AG08395 (cell line): ENCODE measurements at places on chromosomes 4 and X.

GRCh38 chrX:1385253-1386223 lies 6.4 kb downstream of the SLC25A6 start:
- DNase-seq: no peak

GRCh38 chr4:140031061-140031460 lies 122.9 kb downstream of the MAML3 start:
- no peak for DNase-seq

DNA sequence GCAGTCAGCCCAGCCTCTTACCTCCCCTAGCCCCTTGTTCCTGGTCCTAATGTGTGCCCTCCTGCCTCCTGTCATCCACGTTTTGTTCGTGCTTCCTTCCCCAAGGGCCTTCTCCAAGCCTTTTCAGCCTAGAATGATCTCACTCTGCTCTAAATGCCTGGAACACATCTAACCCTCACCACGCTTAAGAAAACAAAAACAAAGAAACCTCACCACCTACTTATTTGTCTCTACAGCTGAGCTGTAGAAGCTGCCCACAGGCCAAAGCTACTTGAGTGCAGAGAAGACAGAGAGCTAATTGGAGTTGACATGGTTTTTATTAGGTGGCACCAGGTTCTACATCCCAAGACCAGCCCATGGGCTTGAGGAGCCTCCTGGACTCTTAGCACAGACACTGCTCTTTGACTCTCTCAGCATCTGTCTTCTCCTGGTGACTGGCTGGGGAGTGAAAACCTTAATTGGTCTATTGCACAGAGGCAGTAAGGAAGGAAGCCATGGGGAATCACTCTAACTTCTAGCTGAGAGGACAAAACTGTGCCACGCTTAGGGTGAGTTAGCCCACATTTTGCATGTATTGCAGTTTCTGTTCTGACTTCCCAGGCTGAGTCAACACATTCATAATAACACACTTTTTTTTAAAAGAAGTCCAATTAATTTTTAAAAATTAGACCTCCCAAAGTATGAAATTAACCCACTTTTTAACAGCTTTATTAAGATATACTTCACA lies 52.3 kb upstream of the PDK3 start:
- DNase-seq: no peak

- no peak for DNase-seq
These were observed 46.1 kb upstream of the PASD1 start for GRCh38 chrX:151517421-151517820.

DNA sequence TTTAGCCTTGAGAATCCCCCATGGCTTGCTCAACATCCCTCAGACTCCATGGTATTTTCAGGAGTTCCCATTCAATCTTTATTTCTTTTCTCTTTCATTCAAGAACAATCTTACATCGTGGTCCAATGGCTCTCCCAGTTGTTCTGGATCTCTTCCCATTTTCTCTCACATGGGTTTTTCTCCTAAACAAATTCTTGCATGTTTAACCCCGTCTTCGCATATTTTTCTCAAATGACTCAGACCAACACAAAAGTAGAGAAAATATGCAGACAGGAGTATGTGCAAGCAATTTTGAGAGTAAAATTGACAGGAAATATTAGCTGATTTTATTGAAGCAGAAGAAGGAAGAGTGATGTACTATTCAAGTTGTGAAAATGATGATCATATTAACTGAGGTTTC lies 396.4 kb upstream of the TRAM1L1 start:
- no peak for DNase-seq

DNA sequence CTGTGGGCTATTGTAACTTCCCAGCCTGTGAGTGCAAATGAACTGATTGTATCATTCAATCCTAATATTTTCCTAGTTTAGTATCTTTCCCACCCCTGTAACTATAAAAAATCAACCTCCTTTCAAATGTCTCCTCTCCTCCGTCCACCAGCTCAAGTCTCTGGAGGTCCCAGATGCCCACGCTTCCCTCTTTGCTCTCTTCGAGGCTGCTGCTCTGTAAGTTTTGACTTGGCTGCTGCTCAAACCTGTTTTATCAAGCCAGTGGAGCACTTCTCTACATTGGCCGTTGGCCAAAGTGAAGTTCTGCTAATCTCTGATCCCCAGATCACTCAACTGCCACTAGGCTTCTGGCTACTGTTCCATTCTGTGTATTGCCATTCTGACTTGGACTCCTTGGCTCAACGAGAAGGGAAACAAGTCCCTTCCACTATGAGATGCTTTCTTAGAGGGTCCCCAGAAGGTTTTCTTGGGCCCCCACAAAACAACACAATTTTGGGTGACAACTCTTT lies 60.7 kb upstream of the RAPGEF2 start:
- DNase-seq: no peak

- DNase-seq: no peak
These were observed 69.6 kb downstream of the MAML3 start for GRCh38 chr4:140084385-140084784.

DNA sequence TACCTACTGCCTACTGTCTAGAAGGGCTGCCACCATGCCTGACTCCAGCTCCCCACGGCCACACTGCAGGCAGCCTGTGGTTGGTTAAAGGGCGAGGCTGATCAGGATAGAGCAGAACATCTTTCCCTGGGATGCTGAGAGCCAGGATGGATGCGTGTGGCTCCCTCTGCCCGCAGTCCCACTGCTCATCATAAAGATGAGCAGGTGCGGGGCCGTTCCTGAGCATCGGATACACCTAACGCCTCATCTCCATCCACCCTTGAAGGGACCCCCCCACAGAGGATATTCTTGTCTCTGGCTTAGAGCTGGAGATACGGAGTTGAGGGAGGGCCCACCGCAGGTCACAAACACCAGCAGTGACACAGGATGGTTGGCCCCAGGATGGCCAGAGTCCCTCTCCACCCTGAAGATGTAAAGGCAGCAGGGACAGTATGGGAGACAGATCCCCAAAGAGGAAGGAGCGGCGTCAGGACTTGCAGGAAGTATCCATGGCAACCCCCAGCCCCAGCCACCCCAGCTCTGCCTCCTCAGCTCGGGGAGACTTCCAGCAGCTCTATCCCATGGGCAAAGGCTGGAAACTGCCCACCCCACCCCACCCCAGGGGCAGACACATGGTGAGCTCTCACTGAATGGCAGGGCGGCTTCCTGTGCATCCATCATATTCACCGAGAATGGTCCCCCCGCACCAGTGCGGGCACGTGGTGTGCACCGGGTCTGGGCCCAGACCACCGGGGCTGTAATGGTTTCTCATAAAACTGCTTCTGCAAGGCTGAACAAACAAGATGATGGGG lies 19.3 kb downstream of the PPP2R2C start:
- no peak for DNase-seq

GRCh38 chrX:9471571-9471985 lies 6.7 kb downstream of the TBL1X start:
- DNase-seq: no peak

DNA sequence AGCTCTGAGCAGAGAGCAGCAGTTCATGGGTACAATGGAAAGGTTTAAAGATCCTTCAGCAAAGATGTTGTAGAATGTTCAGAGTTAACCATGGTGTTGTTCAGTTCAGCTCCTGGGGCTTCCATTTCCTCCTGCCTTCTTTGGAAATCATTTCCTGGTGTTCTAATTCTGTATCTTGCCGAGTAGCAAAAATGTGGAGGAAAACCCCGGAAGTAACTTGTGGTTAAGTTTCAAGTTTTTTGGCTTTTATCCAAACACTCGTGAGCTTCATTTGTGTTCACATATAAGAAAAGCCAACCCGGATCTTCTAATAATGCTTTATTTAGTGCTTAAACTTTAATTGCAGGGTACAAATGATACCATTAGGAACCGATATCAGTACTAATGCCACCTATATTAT lies 33.6 kb upstream of the ARX start:
- DNase-seq: no peak

GRCh38 chr4:122617597-122618593 lies 3.0 kb downstream of the IL21 start:
- no peak for DNase-seq

- no peak for DNase-seq
These were observed 521.4 kb downstream of the RPA4 start for GRCh38 chrX:97405031-97405660.

DNA sequence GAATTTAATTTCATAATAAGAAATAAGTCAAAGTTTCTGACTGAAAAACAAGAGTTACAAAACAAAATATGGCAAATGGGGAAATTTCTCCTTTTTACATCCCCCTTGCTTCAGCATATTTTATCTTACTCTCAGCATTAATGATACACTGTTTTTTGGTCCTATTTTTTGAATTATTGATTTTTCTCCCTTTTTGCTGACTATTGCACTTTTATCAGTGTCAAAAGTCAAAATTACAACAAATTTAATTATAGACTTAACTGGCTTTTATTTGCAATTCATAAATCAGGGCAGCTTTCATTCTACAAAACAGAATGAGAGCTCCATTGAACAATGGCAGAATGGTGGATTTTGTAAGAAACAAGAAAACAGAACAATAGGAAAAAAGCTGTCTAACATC lies 901.9 kb downstream of the FAT4 start:
- DNase-seq: no peak

DNA sequence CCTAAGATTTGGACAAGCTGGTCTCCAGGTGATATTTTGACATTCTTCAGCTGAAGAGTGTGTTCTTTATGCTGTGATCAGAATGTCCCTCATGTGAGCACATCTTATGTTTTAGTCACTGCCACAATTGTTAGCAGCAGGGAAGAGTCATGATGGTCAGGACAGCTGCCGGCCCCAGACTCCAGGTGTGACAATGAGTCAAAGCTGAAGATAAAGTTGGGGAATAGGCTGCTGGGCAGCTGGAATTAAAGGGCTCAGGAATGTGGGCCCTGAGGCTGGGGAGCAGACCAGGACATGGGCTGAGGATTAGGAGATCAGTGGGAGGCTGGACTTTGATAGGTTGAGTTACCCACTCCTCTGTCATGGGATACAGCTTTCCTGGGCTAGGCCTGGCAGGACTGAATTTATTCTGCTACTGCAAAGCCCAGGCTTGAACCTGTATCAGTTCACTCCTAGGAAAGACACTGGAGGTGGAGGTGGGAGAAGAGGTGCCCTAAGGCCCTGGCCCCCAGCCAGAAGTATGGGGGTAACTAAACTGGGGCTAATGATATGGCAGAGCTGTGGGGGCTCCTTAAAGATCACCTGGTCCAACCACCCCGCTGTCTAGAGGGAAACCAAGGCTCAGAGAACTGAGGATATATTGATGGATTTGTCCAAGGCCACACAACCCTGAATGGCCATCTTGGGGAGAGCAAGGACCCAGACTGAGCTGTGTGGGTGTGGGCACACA lies 119.5 kb downstream of the PJA1 start:
- no peak for DNase-seq

DNA sequence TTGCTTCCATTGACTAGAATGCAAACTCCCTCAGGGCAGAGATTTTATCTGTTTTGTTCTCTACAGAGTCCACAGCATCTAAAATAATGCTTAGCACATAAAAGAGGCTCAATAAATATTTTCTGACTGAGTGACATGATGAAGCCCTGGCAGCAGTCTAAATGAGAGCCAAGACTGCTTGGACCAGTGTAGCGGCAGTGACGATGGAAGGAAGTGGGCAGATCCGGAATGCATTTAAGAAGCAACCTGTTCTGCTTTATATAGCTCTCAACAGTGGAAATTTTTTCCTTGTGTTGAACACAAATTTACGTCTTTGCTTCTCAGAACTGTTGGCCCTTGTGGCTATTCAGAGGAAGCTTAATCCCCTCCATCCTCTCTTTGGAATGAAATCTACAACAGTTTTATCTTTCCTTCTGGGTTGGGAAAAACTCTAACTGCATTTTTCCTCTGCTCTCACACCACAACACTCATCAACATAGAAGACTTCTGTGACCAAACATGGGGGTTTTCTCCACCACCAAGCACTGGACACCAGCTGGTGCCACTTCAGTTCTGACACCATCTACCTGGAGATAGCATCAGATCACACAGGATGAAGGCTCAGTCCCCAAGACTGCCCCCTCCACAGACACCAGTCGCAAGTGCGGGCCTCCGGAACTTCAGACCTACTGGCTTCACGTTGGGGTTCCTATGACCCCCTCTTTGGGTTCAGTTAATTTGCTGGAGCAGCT lies 7.0 kb upstream of the BEND4 start:
- DNase-seq: no peak

GRCh38 chrX:11053351-11053750 lies 57.8 kb upstream of the HCCS start:
- DNase-seq: no peak

GRCh38 chr4:128371001-128371777 lies 83.6 kb upstream of the PGRMC2 start:
- DNase-seq: peak; percentile 51

DNA sequence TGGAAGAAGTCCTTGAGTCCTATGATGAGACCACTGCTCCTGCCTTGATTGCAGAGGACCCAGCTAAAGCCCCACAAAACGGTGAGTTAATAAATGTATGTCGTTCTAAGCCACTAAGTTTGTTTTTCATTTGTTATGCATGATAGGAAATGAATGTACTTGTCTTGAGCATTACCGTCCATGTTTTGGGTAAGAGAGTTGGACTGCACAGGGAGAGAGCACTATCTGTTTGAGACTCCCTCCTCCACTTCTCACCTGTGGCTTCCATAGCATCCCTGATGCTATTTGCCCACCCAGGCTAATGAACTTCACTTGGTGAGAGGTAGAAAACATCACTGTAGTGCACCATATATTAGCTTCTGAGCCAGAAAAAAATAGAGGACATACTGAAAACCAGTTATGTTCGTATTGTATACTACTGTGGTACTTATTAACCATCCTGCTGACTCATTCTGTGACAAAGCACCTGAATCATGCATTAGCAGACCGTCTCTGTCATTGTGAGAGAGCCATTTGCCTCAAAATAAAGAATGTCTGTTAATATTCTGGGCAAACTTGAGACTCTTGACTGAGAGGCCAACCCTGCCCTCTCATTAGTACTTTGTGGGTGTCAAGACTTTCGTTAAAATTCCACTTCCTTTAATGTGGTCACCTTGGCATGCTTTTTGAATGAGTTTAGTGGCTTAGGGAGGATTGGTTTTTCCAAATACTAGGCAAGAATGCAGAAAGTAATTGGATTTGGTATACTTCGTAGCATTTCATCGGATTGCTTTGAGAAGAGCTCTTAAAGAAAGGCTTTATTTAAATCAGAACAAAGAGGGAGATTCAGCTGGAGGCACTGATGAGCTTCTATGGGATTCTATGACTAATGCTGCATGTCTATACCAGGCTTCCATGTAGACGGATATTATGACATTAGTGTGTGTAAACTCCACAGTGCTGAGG lies 99.3 kb upstream of the GRPR start:
- DNase-seq: peak; percentile 31

DNA sequence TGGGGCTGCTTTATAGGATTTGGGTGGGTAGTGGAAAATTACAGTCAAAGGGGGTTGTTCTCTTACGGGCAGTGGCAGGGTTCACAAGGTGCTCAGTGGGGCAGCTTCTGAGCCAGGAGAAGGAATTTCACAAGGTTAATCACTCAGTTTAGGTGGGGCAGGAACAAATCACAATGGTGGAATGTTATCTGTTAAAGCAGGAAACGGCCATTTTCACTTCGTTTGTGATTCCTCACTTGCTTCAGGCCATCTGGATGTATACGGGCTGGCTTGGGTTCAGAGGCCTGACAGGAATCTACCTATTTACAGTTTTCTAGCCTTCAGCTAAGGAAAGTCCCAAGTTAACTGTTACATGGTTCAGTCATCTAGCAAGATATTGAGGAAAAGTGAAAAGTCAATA lies 1003.5 kb downstream of the STPG2 start:
- no peak for DNase-seq
